Foreskin keratinocyte (primary cell): ENCODE measurements at places on chromosomes 7 and 10. TPM values are rescaled to one million over a fixed set of nuclear protein-coding genes. Genes with fewer than 3 reads are reported as not detected.

Gene DHTKD1
- total RNA-seq, result 25.8 and 28.4 TPM in 2 replicates

Gene PDGFA
- 41.4 and 42.0 TPM in 2 replicates for total RNA-seq

Gene HOXA1
- 7.5 and 8.3 TPM in 2 replicates for total RNA-seq

Gene TMEM176A
- not detected in 2 replicates for total RNA-seq

Gene ASAH2B
- total RNA-seq, result 4.1 and 5.5 TPM in 2 replicates

Gene MKI67
- 72.8 and 102 TPM in 2 replicates for total RNA-seq
